ENCODE measurements at places on chromosomes 11 and 22. TPM values are rescaled to one million over a fixed set of nuclear protein-coding genes. Genes with fewer than 3 reads are reported as not detected.

- H3K4me3 ChIP-seq: no peak overlapping the region
- H3K27me3 ChIP-seq: no peaks in the 10 kb centered on the region
- H3K27ac ChIP-seq: no peak overlapping the region
- no peak for DNase-seq
- no peaks in the 10 kb centered on the region for H3K36me3 ChIP-seq
Observed at GRCh38 chr11:78127403-78127802, 12.0 kb downstream of the ALG8 start.

DNA sequence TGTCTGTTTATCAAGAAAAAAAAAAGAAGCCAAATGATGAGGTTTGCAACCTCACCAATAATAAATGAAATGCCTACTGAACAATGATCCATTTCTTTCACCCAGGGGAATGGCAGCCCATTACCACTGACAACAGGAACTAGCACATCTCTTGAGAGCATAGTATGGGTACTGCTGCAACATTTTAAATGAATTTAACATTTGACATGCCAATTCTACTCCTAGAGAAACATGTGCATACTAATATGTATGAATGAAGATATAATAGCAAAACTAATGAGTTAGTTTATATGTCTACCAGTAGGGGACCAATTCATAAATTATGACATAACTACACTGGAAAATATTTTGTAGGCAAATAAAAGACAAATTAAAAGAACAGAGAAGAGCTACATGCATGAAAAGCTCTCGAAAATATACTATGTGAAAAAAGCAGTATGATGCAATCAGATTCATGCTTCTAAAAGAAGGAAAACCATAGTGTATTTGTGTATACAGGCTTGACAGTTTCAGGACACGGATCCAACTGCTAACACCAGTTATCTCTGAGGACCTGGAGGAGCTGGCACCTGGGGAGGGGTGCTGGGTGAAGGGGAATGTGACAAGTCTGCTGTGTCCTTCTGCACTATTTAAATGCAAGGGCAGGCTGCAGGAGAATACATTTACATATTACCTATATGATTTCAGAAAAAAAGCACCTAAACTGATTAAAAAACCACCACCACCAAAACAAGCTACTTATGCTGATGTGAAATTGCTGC is 6.9 kb downstream of the SMCO4 start:
- no peaks in the 10 kb centered on the region for H3K4me1 ChIP-seq
- no peak overlapping the region for H3K4me3 ChIP-seq
- no peaks in the 10 kb centered on the region for H3K36me3 ChIP-seq
- no peaks in the 10 kb centered on the region for H3K27me3 ChIP-seq

- no peaks in the 10 kb centered on the region for H3K4me1 ChIP-seq
- H3K36me3 ChIP-seq: no peaks in the 10 kb centered on the region
- no peak for DNase-seq
Observed at GRCh38 chr22:23164091-23164490, 16.2 kb upstream of the BCR start.

GRCh38 chr11:95897731-95898130 is 26.2 kb downstream of the MTMR2 start:
- no peaks in the 10 kb centered on the region for H3K36me3 ChIP-seq
- DNase-seq: no peak
- no peaks in the 10 kb centered on the region for H3K4me1 ChIP-seq

- H3K4me3 ChIP-seq: no peak overlapping the region
- H3K27ac ChIP-seq: no peak overlapping the region
- no peaks in the 10 kb centered on the region for H3K4me1 ChIP-seq
- DNase-seq: no peak
Observed at GRCh38 chr11:98979205-98979604, 41.5 kb upstream of the CNTN5 start.

GRCh38 chr22:38202437-38203089 is 769 bp downstream of the MAFF start:
- peak; percentile 89 for DNase-seq
- no peaks in the 10 kb centered on the region for H3K36me3 ChIP-seq
- peak overlapping the region; percentile 100 for H3K27ac ChIP-seq
- peak overlapping the region; percentile 77 for H3K4me3 ChIP-seq

- no peaks in the 10 kb centered on the region for H3K36me3 ChIP-seq
- H3K4me3 ChIP-seq: no peak overlapping the region
- no peak overlapping the region for H3K27ac ChIP-seq
- H3K4me1 ChIP-seq: no peaks in the 10 kb centered on the region
- DNase-seq: no peak
Observed at GRCh38 chr11:92784331-92784730, 185.1 kb upstream of the MTNR1B start.

DNA sequence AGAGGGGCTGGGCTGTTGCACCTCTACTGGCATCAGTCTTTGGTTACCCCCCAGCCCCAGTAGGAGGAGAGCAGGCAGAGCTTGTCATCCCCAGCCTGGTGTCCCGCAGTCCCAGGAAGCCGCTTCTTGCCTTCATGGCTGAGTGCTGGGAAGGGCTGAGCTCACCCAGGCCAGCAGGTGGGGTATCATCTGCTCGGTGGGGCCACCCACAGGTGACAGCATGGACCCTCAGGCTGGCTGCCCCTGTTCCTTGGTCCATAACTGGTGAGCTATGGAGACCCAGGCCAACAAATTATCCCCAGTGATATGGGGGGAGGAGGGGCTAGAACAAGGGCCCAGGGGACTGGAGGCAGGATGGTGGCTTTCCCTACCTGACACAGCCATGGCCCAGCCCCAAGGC is 6.5 kb upstream of the RHOD start:
- H3K4me1 ChIP-seq: no peaks in the 10 kb centered on the region
- DNase-seq: no peak
- H3K27me3 ChIP-seq: no peaks in the 10 kb centered on the region
- no peaks in the 10 kb centered on the region for H3K36me3 ChIP-seq
- H3K4me3 ChIP-seq: no peak overlapping the region

DNA sequence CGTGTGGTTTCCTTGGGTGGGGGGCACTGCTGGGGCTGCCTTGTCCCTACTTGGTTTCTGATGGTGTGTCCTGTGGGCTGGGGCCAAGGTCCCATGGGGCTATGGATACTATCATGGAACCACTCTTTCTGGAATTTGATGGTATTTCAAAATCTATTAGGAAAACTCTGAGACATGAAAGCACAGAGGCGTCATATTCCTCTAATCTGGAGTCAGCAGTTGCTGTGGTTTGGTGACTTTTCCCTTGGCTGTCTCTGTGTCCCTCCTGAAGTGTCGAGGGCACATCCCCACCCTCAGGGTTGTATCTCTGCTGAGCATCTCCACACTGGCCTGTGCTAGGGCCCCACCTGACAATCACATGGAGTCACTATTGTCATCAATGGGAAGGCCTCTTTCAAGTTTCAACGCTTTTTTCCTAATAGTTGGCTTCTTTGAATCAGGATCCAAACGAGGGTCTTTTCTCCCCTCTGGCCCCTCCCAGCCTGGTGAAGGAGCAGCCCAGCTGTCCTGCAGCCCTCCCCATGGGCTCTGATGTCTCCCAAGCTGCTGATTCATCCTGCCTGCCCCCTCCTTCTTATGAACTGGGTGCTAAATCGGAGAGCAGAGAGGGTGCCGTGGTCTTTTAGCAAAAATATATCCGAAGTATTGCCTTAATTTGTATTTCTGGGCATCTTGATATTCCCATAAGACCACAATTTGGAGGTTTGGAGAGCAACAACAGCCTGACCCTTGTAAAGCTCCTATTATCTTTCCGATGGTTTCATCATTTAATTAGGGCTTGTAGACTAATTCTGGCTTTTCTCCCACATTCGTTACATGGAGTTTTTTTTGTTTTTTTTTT is 38.5 kb downstream of the MED15 start:
- no peaks in the 10 kb centered on the region for H3K27me3 ChIP-seq
- no peak overlapping the region for H3K4me3 ChIP-seq
- no peaks in the 10 kb centered on the region for H3K36me3 ChIP-seq
- DNase-seq: no peak
- H3K4me1 ChIP-seq: peaks cover 8% of the 10 kb centered on the region

DNA sequence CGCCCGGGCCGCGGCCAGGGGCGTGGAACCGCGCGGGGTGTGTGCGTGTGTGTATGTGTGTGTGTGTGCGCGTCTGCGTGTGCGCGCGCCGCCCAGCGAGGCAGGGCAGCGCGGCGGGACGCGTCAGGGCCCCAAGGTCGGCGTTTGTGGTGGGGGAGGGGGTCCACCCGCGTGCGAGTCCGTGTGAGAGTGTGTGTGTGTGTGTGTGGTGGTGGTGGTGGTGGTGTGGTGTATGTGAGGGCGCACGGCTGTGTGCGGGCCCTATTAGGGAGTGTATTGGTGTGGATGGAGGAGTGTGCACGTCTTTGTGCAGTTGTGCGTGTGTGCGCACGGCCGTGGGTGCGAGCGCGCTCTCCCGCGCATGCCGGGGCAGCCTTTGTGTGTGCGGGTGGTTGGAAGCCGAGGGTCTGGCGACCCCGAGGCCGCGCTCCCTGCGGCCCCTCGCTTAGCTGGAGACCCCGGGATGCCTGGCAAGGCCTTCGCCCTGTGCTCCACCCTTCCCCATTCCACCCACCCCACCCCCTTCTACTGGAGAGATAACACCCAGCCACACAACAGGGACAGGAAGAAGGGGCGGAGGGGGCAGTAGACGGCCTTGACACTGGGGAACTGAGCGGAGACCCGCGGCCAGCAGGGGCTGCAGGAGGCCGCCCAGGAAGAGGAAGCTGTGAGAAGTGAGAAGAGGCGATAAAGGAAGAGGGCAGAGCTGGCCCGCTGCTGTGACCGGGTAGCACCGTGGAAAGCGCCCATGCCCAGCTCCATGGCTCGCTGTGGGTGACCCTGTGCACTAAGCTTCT is 528 bp upstream of the ARRB1 start:
- no peaks in the 10 kb centered on the region for H3K36me3 ChIP-seq
- peak; percentile 52 for DNase-seq
- peak overlapping the region; percentile 88 for H3K27ac ChIP-seq
- H3K4me3 ChIP-seq: peak overlapping the region; percentile 45
- H3K4me1 ChIP-seq: peaks cover 15% of the 10 kb centered on the region

- no peaks in the 10 kb centered on the region for H3K27me3 ChIP-seq
- no peak for DNase-seq
- peaks cover 4% of the 10 kb centered on the region for H3K4me1 ChIP-seq
Observed at GRCh38 chr11:62512961-62513360, 33.6 kb downstream of the AHNAK start.

DNA sequence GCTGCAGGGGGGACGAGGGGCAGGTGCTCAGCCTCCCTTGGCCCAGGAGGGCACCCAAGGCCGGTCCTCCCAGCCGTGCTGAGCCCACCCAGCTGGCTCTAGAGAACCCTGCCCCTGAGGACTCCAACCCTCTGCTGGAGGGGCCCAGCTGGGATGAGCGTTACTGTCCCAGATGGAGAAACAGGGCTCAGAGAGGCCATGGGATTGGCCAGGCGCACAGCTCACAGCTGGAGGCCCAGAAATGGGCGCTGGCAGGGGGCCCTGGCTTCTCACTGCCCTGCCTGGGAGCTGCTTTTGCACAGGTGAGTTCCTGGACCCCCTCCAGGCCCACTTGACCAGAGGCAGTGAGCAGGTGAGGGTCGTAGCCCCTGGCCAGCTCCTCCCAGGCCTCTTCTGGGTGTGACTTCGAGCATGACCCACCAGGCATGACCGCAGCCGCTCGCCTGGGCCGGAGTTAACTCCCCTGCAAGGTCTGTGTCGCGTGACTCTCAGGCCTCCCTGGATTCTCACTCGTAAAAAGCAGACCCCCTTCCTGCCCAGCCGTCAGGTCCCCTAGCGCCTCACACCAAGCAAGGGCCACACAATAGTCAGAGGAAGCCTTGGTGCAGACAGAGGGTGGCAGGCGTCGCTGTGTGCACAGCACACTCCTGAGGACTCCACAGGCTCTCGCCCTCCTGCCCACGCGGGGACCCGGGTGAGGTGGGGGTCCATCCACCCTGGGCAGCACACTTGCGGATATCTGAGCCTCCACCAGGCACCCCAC is 19.7 kb upstream of the IL17REL start:
- H3K4me3 ChIP-seq: no peak overlapping the region
- no peak for DNase-seq
- peaks cover 5% of the 10 kb centered on the region for H3K4me1 ChIP-seq
- H3K36me3 ChIP-seq: no peaks in the 10 kb centered on the region
- H3K27me3 ChIP-seq: peaks cover 6% of the 10 kb centered on the region

DNA sequence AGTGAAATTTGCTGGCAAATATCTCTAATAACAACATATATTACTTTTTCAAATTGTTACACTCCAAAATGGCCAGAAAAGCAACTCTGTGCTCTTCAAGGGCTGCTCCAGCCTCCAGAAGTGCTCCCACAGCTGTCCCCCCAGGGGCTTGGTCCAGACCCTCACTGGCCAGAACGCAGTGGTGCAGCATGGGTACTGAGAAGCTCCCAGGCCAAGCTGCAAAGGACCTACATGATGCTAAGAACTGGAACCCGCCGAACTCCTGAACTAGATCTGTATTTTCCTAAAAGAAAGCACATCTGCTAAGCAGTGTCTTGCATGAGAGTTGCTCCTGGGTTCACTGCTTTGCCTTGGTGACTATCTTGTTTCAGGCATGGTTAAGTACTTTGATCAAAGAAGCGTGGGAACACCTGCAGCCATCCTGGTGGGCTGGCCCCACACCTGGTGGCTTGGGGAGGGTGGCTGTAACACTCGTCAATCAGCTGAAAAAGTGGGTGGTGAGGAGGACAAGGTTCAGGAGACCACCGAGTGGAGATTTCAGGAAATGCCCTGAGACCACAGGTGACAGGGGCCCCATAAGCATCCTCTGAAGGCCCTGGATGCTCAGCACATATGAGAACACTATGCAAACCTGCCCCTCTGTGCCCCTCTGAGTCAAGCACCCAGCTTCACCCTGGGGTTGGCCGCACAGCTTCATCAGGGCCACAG is 72.7 kb upstream of the PITPNB start:
- no peak overlapping the region for H3K27ac ChIP-seq
- no peaks in the 10 kb centered on the region for H3K36me3 ChIP-seq
- H3K27me3 ChIP-seq: no peaks in the 10 kb centered on the region
- no peaks in the 10 kb centered on the region for H3K4me1 ChIP-seq
- peak; percentile 9 for DNase-seq

OR52A1 gene
- total RNA-seq: not detected

MRGPRX2 gene
- not detected for total RNA-seq

RASGRP2 gene
- 3.2 TPM for total RNA-seq

KRTAP5-2 gene
- not detected for total RNA-seq

CALCB gene
- total RNA-seq: 0.21 TPM

RAC2 gene
- total RNA-seq: 2.5 TPM

DMC1 gene
- total RNA-seq: 8.4 TPM

SLC15A3 gene
- 12.9 TPM for total RNA-seq

CABP4 gene
- total RNA-seq: not detected

POU2F3 gene
- total RNA-seq: not detected

MYOD1 gene
- not detected for total RNA-seq

PRDM11 gene
- total RNA-seq: 42.0 TPM

CD6 gene
- total RNA-seq: not detected
